ENCODE measurements at places on chromosomes 2 and 18.

DNA sequence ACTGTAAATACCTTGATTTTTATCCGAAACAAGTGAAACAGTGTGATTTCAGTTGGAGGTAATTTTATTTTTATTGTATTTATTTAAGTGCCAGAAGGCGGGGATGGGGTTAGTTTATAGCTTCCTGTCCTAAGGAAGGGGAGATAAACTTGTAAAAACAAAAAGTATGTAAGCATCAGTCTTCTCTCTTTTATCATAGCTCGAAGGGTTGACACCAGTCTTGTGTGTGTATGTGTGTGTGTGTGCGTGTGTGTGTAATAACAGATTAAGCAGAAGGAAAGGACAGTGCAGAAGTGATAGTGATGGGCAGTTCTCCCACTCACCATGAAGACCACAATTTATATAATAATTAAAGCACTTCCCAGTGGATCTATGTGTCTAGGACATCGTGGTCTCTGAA, 793.3 kb downstream of the PLCL1 start:
- no peak for DNase-seq

- no peak for DNase-seq
Observed at GRCh38 chr18:13616041-13616440, 110.3 kb downstream of the FAM210A start.

DNA sequence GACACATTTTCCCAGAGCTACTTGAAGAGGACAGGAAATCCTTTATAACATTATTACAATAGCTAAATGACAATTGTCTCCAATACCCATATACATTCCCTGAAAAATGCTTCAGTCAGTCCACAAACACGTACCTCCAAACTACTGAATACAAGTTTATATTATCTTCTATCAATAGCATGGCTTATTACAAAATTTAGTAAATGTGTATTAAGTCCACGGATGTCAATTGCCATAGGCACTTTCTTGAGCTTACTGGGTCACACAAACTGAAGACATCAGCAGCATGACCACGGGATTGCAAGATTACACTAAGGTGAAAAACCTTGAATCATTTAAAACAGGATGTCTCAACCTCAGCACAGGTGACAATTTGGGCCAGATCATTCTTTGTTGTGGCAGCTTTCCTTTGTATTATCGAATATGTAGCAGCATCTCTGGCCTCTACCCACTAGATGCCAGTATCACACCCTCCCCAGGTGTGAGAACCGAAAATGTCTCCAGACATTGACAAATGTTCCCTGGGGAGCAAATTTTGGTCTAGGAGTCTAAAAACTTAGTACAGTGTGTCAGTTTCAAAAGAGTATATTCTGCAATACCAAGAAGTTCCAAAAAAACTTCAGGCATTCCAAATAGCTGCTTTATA, 1.4 kb downstream of the MBD2 start:
- DNase-seq: no peak

GRCh38 chr18:8299054-8299980, 309.9 kb upstream of the RAB12 start:
- DNase-seq: no peak

- no peak for DNase-seq
Observed at GRCh38 chr2:25711675-25712354, 38.4 kb upstream of the DTNB start.

- no peak for DNase-seq
Observed at GRCh38 chr2:22634167-22634566, 750.8 kb upstream of the KLHL29 start.

DNA sequence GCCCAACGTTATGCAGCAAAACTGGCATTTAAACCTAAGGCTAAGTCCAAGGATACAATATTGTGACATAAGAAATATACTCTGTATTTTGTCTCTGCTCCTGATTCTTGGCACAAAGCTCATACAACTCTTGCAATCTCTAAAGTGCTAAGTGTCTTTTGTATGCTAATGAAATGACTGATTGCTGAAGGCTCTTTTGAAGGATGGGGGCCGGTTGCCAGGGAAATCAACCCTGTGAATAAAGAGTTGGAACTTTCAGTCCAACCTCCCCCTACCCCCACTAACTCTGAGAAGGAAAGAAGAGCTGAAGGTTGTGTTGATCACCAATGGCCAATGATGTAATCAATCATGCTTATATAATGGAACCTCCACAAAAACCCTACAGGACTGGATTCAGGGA, 40.3 kb downstream of the SESTD1 start:
- DNase-seq: no peak

- no peak for DNase-seq
Observed at GRCh38 chr18:51668607-51669006, 471.1 kb upstream of the MEX3C start.

Data from fibroblast of skin of scalp (primary cell).